Common myeloid progenitor, CD34-positive (primary cell): ENCODE measurements at places on chromosomes 12 and 14.
A peak's percentile ranks its signal among the peaks of the same experiment; 100 is the strongest.

- no peak for DNase-seq
Measured at GRCh38 chr12:92075425-92075914, 70.2 kb downstream of the BTG1 start.

- no peak for DNase-seq
Measured at GRCh38 chr14:34104489-34105397, 153.9 kb upstream of the EGLN3 start.

- no peak for DNase-seq
Measured at GRCh38 chr12:26799741-26800140, 33.3 kb downstream of the ITPR2 start.

- no peak for DNase-seq
Measured at GRCh38 chr14:96624661-96625425, 122.7 kb downstream of the PAPOLA start.

DNA sequence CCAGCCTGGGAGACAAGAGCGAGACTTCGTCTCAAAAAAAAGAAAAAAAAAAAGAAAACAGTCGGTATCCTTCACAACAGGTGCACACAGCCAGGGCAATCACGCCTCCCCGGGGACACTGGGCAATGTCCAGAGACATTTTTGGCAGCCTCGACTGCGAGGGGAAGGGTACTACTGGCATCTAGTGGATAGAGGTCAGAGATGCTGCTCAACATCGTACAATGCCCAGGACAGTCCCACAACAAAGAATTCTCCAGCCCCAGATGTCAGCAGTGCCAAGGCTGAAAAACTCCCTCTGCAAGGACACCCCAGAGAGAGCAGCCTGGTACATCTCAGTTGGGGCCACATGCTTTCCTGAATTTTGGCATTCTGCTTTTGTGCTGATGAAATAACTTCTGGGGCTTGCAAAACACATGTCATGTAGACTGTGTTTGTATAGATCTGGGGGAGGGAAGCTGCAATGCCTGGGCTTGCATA, 21.5 kb downstream of the ALDH2 start:
- DNase-seq, result peak; percentile 28

- no peak for DNase-seq
Measured at GRCh38 chr14:64727551-64728071, 23.4 kb downstream of the PLEKHG3 start.

- DNase-seq, result no peak
Measured at GRCh38 chr12:69331519-69331908, 16.7 kb upstream of the LYZ start.

DNA sequence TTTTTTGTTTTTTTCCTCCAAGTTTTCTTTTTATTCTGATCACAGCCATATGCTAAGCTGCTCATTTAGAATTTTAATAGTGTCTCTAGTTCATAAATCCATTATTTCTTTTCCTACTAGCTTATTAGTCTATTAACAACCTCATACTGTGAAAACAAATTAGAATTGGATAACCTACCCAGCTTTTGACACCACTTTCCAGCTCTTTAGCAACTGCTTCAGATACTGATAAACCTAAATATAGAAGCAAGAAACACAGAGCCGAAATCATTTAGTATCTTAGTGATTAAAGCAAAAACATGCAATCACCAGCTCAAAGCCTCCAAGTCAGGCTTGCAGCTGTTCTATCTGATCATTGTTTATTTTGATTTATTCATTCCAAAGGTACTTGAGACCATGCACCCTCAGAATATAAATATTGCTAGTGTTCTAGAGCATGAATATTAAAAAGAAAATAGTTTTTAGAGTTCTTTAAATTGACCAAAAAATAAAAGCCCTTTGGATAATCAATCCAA, 121.5 kb downstream of the STXBP6 start:
- no peak for DNase-seq

GRCh38 chr14:76784881-76785280, 23.6 kb downstream of the VASH1 start:
- DNase-seq, result peak; percentile 80

GRCh38 chr14:104116756-104117340, 21.5 kb upstream of the KIF26A start:
- DNase-seq, result no peak

DNA sequence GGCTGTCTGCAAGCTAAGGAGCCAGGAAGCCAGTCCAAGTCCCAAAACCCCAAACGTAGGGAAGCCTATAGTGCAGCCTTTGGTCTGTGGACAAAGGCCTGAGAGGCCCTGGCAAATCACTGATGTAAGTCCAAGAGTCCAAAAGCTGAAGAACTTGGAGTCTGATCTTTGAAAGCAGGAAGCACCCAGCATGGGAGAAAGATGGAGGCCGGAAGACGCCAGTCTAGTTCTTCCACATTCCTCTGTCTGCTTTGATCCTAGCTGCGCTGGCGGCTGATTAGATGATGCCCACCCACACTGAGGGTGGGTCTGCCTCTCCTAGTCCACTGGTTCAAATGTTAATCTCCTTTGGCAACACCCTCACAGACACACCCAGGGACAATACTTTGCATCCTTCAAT, 58.5 kb downstream of the CAPS2 start:
- DNase-seq, result no peak

- DNase-seq, result no peak
Measured at GRCh38 chr12:127113945-127114344, 1153.0 kb upstream of the TMEM132C start.

- no peak for DNase-seq
Measured at GRCh38 chr14:99581374-99581773, 22.6 kb downstream of the CCDC85C start.

DNA sequence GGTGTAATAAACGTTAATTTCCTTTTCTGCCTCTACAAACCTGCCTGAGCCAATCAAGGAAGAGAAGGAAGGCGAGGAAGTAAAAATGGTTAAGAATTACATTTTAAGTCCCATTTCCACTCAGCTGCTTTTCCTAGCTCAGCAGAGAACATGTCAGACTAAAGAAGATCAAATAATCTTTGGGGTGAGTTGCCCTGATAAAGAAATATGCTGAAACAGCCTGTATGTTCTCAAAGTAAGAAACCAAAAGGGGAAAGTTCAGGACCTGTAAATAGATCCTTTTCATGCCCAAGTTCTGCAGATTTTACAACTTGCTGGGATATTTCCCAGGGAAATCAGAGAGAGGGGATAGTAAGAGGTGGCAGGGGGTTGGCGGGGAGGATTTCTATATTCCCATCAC, 55.5 kb downstream of the PHLDA1 start:
- DNase-seq, result no peak

DNA sequence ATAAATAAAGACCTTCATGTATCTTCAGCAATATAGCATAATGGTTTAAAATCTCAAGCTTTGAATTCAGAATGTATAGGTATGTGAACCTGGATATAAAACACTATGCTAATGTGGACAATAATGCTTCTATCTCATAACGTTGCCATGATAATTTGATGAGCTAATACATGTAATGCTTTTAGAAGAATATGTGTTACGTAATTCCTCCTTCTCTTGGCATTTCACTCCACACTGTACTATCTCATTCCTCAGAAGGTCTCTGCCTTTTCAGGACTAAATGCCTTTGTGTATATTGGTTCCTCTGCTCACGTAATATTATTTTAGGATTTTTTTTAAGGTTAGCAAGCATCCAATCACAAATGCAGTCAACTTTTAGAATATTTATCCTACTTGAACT, 86.5 kb downstream of the FOXA1 start:
- DNase-seq, result no peak

GRCh38 chr12:93008044-93008778, 79.1 kb upstream of the EEA1 start:
- no peak for DNase-seq

DNA sequence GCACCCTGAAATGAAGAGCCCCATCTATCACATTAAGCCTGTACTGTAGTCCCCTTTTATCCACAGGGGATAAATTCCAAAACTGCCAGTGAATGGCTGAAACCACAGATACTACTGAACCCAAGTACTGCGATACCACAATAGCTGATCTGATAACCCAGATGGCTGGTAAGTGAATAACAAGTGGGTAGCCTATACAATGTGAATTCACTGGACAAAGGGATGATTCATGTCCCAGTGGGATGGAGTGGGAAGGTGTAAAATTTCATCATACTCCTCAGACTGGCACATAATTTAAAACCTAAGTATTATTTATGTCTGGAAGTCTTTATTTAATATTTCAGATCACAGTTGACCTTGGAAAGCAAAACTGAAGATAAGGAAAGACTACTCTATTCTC, 201.3 kb downstream of the GPHN start:
- DNase-seq, result peak; percentile 15

- DNase-seq, result no peak
Measured at GRCh38 chr14:34247605-34248004, 214.4 kb downstream of the SPTSSA start.

GRCh38 chr14:20757965-20758364, 10.2 kb upstream of the EDDM3B start:
- DNase-seq, result peak; percentile 59

DNA sequence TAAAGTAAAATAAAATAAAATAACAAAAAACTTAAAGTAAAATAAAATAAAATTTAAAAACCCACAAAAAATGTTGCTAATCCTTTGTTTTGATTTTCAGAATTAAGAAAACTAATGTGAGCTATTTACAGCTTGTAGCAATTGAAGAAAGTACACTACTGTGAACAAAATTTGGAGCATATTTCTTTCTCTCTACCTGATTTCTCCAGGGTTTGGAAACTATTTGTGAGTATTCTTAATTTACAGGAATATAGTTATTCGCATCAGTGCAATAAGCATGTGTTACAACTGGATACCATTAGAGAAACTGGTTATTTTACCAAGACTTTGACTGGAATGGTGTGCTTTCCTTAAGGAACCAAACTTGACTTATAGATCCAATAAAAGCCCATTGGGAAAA, 86.1 kb upstream of the CNOT2 start:
- DNase-seq, result no peak

GRCh38 chr12:71509705-71510104, 70.1 kb downstream of the LGR5 start:
- DNase-seq, result no peak

DNA sequence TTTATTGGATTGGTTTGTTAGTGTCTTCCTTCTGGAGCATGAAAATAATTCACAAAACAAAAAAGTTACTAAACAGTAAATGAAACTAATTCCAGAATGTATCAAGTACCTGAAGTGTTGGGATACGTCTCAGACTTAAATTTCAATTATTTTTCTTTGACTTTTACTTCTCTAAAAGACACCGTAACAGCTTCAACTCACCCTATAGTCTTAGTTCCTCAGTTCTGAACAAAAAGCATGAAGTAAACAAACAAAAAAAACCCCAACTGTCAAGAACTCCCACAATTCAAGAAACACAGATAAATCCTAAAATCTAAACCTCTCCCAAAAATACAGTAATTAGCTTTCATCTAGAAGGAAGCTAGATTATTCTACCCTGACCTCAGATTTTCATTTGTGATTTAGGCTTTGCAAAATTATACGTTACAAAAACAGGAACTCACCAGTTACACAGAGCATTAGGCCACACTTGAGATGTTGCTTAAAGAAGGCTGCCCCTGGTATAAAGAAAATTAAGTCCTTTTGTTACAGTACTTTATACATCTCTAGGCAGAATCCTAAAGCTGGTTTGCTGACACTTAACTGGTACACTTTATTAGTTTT, 10.2 kb downstream of the HEATR5A start:
- peak; percentile 68 for DNase-seq

DNA sequence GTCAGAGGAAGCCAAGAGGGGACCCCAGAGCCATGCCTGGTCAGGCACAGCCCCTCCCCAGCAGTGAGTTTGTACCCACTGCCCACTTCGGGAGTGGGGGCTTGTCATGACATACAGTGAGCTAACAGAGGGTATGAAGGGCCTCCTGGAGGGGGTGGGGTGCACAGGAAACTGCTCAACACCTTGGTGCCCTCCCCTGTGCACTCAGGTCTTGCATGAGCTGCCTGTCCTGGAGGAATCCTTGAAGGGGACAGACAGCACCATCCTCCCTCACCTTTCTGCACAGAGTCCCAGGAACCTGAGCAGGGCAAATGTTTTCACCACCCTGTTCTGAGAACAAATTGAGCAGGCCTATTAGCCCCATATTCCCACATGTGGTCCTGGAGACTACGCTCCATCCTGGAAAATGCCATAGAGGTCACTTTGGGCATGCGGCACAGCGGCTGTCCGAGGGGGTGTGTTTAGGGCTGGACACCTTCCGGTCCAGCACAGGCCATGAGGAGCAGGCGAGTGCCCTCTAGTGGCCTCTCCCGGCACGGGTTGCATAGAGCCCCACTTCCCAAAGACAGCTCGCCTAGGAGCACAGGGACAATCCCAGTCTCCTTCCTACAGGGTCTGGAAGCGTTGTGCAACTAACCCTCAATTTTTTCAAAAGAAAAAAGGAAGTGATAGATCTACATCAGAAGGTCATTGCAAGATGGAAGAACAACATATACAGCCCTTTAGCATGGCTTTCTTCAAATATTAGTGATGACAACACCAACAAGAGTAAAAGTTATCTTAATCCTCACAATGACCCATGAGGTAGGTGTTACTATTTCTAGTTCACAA, 31.9 kb upstream of the ZFP36L1 start:
- no peak for DNase-seq

GRCh38 chr14:60566101-60566500, 57.2 kb downstream of the SIX6 start:
- DNase-seq, result no peak

- DNase-seq, result no peak
Measured at GRCh38 chr12:57131896-57132744, 3.8 kb downstream of the LRP1 start.

GRCh38 chr12:116610971-116611541, 51.9 kb downstream of the MAP1LC3B2 start:
- DNase-seq, result no peak

- DNase-seq, result no peak
Measured at GRCh38 chr12:81626406-81626805, 132.7 kb downstream of the PPFIA2 start.

DNA sequence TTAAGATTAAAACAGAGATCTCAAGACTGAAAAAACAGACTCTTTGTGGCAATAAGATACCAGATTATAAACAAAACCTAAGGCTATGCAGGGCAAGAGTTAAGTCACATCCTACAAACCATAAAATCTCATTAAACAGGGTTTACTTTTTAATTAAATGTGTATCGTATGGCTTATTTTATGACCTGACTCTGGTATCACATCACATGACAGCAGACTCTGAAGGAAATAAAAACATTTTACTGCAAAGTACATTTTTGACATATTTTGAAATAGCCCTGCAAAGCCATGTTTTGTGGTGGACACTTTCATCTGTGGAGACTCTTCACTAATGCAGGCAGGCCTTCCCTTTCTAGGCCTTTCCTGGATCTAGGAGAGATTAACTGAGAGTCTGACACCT, 327.6 kb upstream of the CLEC14A start:
- no peak for DNase-seq

- no peak for DNase-seq
Measured at GRCh38 chr12:71876137-71876799, 36.7 kb downstream of the TBC1D15 start.
